ENCODE measurements at places on chromosomes 2 and 18.

DNA sequence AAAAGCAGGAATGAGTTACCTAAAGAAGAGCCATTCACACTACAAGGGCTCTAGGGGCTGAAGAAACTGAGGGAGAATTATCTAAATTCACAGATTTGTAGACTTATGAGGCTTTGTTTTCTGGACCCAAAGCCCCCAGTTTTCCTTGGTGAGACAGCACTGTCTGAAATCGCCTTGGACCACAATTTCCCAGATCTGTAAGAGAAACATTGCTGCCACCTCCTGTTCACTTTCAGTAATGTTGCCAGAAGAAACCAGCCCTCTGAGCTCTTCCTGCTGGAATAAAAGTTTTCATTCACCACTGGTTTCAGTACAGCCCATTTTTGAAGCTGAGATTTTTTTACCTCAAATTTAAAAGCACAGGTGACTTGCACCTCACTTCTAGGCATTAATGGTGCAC, 169.2 kb downstream of the CDH20 start:
- DNase-seq = peak; percentile 7

DNA sequence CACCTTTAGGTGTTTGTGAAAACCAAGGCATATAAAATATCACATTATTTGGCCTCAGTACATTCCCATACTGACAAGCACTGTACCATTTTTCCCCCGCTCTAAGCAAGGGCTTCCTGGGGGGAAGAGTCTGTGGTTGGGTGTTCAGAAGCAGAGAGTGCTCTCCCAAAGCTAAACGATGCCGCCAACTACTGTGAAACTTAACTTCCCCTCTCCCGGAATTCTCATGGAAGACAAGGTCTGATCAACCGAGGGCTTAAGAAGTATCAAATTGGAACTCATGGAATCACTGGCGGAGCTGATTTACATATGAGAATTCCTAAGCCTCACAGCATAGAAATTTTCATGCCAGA, 433 bp upstream of the MFF start:
- DNase-seq = no peak

GRCh38 chr2:64325852-64326577, 127.9 kb upstream of the LGALSL start:
- no peak for DNase-seq

DNA sequence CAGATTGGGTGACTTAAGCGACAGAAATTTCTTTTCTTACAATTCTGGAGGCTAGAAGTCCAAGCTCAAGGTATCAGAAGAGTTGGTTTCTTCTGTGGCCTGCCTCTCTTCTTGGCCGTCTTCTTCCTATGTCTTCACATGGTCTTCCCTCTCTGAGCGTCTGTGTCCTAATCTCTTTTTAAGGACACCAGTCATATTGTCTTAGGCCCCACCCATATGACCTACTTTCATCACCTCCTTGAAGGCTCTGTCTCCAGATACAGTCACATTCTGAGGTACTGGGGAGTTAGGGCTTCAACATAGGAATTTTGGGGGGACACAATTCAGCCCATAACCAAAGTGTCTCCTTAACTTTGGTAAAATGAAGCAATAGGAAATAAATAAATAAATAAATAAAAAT, 110.9 kb upstream of the EPC2 start:
- DNase-seq = no peak

DNA sequence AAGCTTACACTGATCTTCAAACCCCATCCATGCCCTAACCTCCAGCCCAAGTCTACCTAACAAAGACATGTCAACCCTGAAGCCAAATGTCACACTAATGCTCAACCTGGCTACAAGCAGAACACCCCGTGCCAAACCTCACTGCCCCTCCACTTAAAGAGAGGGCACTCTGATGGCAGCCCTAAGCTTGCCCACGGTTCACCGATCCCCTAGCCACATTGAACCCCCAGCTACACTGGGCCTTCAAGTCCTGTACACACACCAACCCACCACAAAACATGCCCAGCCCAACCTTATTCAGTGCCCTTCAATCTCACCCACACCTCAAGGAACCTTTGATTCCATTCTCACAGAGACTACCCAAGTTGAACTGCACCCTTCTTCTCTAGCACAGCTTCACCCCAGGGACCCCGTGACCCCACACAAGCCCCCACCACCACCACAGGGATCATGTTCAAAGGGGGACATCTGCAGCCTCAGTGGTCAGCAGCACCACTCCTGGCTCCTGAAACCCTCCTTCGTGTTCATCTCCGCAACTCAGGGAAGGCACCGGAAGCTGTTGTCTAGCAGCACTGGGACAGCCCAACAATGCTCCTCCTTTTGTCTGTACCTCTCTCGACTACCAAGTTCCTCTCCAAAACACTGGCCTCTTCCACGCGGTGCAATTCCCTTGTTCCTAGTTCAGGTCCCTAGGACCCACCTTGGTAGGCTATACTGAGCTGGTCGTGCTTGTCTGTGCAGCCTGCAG, 218.8 kb downstream of the CYP26B1 start:
- no peak for DNase-seq

GRCh38 chr2:64454386-64455332, 697 bp downstream of the LGALSL start:
- DNase-seq = peak; percentile 18

- no peak for DNase-seq
Measured at GRCh38 chr2:234437642-234438304, 59.1 kb downstream of the ARL4C start.

DNA sequence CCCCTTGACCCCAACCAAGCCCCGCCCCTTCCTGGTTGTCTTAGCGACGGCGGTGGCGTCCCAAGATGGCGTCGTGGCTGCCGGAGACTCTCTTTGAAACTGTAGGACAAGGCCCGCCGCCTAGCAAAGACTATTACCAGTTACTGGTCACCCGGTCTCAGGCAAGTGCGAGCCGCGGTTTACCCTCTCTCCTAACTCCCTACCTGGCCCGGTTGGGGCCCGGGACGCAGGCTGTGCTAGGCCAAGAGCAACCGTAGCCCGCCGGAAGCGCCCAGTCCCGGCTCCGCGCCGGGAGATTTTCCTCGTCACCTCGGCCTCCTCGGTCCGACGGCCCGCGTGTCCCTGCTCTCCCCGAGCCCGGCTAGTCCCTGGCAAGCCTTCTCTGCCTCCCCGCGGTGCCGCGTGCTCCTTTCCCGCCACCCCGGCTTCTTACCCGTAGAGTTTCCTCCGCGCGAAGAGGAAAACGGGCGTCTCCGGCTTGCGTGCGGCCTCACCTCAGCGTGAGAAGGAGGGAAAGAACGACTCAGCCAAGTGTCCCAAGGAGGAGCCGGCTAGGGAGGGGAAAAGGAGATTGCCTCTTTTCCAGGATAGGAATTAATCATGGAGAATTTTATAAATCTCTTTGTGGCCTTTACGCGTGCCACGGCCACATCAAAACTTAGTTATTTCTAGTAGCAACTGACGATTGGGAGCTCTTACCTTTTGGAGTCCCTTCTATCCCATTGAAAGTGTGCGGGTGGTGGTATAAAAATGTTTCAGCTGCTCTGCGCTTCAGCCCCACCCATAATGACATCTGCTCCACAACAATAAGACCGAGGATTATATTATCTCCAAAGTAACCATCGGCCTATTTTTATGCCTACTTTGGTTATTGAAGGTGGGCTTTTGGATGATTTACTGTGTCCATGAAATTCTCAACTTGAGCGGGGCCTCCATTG, at the start of gene FBXO36:
Gene FBXO36 (plus strand): TSS at position 55 of the 938 bp plus-strand sequence. CDS start 11 bp downstream, at position 66.
- peak; percentile 88 for DNase-seq

DNA sequence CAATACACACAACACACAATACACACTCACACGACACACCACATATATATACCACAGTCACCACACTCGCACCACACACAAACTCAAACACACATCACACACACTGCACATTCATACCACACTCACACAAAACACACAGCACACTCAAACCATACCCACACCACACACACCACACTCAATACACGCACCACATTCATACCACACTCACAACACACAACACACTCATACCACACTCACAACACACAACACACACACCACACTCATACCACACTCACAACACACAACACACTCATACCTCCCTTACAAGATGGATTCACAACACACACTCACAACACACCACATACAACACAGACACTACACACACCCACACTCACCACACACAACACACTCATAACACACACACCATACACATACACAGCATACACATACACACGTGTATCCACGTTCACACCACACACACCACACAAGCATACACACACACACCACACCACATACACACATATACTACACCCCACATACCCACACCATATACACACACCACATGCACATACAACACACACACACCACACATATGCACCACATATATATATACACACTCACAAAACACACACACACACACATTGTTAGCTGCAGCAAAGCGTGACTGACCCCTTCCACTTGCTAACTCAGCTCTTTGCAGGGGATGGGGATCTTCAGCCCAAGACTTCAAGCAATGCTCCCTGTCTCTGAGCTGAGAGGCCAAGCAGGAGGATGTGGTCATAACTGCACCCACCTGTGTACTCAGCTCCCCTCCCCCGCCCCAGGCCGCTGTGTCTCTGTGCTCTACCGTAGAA, 59.0 kb downstream of the SDC1 start:
- no peak for DNase-seq

DNA sequence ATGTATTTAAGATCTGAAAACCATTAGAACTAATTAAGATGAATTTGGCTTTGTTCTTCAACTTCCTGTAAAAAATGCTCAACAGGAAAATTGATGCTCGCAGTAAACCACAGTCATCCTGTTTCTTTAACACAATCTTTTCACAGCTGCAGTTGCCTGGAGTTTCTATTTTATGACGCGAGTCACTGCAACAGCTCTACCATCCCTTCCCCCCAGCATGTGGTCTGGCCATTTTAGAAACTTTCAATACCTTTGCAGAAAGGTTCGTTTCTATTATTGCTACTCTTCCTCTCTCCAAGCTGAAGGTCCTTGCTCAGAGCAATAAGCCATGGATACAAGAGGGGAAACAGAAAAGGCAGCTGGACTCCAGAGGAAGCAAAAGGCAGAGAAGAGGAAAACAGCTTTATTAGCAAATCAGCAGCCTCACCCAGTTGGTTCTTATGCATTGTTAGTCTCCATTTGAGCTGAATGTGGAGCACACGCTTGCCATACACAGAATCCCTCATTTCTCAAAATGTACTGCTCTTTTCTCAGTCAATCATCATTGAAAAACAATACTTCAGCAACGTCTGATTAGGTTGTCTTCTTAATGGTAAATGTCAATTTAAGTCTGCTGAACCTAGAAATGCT, 3.9 kb downstream of the WIPF1 start:
- peak; percentile 85 for DNase-seq

DNA sequence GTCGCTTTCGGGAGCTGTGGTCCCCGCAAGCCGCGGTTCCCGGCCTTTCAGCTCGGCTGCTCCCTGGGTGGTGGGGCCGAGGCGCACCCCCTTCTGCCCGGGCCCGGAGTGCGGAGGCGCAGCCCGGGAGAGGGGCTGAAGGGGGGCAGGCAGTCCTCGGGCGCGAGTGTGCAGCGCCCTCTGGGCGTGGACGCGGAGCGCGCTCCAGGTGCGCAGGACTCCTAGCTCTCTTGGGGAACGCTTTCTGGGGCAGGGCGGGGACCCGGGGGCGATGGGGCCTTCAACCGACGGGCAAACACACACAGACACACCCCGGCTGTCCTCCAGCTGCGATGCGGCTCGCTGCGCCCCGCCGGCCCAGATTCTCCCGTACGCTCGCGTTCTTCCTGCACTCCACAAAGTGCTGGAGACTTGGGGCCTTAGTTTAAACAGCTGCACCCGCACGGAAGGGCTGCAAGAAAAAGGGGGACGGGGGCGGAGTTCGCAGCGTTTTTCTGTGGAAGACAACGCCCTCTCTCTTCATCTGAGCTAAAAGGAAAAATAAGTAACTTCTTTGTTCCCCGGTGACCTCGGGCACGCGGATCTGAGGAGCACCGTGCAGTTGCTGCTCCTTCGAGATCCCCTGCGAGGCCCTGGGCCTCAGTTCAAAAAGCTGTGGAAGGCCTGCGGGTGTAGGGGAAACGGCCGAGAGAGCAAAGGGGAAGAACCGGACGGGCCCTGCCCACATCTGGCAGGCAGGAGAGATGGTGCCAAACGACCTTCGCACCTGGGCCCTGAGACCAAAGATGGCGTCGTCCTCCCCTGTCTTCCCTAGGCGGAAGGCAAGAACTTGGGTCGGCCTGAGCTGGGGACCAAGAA, 593 bp upstream of the SDC1 start:
- no peak for DNase-seq

DNA sequence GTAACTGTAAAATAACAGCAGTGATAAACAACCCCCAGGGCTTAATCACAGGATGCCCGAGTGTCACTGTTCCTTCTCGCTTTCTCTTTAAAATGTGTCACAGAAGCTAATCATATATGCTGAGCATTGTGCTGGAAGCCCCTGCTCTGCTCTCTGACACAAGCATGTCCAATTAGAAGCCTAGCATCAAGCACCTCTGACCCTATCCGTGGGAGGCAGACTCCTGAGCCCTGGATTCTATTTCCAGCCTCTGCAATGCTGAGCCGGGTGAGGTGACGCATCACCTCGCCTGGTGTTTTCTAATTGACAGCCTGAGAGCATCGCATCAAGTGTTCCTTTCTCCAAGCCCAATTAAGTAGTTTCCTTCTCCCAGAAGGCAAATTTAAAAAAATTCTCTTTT, 19.7 kb upstream of the SCG2 start:
- DNase-seq = no peak

GRCh38 chr2:101305492-101306078, 2.9 kb downstream of the RNF149 start:
- DNase-seq = no peak

- DNase-seq = no peak
Measured at GRCh38 chr2:154795651-154796050, 97.2 kb downstream of the KCNJ3 start.

GRCh38 chr18:32373995-32374394, 96.7 kb downstream of the GAREM1 start:
- DNase-seq = no peak

DNA sequence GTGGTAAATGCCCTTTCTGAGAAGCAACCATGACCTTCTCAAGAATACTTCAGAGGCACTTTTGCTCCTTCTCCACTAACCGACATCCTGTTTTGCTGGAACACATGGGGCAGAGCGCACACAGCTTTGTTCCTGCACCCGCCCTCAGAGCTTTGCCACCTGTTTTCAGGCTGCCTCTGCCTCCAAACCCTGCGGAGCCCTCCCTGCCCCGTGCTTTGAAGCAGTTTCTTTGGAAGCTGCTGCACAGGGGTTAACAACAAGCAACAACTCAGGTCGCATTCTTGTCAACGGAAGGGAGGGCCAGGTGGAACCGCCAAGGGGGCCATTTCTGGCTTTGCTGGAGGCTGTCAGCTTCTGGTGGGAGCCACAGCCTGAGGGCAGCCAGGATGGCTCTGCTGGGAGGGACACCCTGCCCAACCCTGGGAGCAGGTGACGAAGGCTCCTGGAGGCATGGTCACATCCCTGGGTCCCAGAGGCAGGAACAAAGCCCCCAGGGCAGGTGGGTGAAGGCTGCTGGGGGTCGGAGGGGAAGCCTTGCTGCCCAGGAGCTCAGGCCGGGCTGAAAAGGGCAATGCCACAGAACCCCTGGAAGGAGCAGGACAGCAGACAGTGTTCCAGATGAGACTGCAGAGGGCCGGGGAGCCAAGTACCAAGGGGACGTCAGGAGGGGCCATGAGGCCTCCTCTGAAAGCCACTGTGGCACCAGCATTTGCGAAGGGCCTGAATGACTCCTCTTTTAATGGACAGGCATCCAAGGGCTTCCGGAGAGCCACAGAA, 46.8 kb downstream of the MRPS5 start:
- DNase-seq = no peak

Data from HL-60 (cell line).